Gastroesophageal sphincter (tissue), 4 donors: ENCODE measurements at places on chromosomes 3 and 15.

DNA sequence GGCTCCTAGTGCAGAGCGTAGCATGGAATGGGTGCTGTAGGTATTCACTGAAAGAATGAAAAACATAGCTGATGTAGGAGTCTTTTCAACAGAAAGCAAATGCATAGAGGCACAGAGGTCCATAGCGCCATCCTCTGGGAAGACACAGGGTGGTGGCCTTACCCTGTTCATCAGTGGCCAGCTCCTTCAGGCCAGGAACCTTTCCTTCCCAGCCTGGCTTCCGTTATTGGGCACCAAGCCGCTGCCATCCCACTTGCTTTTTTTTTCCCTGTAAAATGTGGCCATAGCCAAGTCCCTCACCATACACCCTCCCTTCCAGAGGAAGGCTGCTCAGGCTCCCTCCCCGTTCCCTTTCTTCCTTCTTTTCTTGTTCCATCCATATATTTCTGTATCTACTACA is 118.1 kb downstream of the ZNF621 start:
- ATAC-seq: no peak

- no peak for ATAC-seq
Observed at GRCh38 chr3:183244219-183244618, 8.8 kb upstream of the B3GNT5 start.

DNA sequence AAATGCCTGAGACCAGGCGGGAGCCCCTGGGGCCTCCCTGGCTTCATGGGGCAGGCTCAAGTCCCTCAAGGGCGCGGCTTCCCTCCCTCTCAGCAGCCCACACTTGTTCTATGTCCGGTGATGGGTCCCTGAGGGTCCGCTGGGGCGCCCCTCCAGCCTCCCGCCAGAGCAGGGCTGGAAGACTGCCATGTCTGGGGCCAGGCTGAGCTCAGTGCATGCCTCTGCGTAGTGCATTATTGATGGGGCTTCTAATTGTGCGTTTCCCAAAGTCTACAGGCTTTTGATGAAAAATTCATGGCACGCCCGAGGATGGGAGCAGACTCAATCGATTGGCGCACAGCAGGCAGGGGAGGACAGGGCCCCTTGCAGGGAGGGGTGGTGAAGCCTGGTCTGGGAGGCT is 51.3 kb downstream of the CYP11A1 start:
- no peak for ATAC-seq

GRCh38 chr3:112043621-112044201 is 9.2 kb downstream of the TMPRSS7 start:
- peak; percentile 70 for ATAC-seq

DNA sequence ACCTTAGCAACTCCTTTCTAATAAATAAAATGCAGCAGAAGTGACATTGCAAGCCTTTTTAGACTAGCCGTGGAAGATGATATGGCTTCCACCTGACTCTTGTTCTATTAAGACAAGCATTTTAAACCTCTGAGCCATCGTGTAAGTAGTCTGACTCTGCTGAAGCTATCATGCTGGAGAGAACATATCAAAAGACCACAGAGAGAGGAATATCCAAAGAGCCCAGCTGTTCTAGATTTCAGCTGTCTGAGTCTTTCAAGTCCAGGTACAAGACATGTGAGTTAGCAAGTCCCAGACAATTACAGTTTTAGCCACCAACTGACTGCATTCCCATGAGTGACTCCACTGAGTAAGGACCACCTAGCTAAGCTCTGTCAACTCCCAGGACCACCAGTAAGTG is 517.0 kb upstream of the NAALADL2 start:
- no peak for ATAC-seq

DNA sequence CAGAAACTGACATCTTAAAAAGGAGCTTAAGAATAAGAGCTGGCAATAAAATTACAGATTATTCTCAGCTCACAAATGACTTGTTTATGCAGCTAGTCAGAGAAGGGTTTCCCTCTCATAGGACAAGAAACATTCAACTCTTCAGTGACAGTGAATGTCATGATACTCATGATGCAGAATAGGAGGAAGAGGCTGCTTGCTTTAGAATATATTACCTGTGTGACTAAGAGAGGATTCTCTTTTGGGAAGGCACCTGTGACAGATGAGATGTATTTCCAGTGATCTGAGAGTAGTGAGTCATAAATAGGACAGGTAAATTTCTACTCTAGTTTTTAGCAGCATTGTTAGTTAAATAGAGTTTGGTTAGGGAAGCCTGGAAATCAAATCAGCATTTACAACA is 39.9 kb downstream of the RASA2 start:
- no peak for ATAC-seq
